ENCODE measurements at places on chromosomes 1 and 21.

GRCh38 chr1:53715478-53715877, 23.5 kb downstream of the GLIS1 start:
- DNase-seq, result no peak

DNA sequence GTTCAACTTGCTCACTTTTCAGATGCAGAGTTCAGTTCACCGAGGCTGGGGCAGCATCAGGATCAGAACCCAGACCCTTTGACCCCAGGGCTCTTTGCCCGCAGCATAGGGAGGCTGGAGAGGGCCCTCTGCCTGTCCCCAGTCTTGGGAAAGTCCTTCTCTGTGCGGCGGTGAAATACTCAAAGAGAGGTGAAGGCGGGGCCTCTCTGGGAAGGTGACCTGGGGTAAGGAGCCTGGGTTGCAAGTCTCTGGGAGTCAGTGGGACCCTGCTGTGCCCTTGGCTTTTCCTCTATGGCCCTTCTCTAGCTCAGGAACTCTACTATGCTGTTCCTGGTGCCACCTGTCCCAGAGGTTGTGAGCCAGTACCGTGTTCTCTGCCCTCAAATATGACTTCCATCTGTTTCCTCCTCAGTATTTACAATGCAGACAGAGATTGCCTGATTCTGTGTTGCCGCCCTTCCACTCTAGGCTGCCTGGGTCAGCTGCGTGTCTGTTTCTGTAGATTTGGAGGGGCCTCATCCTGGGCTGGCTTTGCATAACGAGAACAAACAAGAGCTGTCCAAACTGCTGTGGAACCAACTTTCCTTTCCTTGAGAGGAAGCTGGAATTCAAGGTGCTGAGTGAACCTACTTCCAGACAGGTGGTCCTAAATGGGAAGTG, 18.7 kb upstream of the ZBTB21 start:
- no peak for DNase-seq

GRCh38 chr1:59026472-59026948, 242.7 kb upstream of the JUN start:
- DNase-seq, result peak; percentile 77

GRCh38 chr1:21669258-21670058, at the start of gene RAP1GAP:
TSS of gene RAP1GAP (minus strand) at chr1:21669357. CDS start at chr1:21620032, 49,325 bp downstream.
- no peak for DNase-seq

GRCh38 chr1:91701472-91701869, 184.5 kb downstream of the TGFBR3 start:
- no peak for DNase-seq

- no peak for DNase-seq
Measured at GRCh38 chr1:241495741-241496140, 23.8 kb downstream of the FH start.

DNA sequence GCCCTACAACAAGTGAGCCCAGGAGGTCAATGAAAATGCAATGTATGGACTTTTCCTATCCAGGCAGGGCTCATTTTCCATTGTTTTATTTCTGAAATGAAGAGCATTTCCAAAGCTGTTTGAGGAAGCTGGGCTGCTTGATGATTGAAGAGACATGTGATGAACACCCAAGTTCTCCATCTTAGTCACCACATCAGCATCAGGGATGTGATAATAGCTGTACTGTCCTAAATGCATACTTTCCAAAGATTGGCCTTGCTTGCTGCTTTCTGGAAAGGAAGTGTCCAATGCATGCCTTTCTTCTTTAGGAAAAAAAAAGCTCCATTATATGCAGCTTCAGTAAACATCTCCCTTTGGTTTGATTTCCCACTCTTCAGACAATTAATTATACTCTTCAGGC, 425.9 kb upstream of the RUNX1 start:
- DNase-seq, result no peak

DNA sequence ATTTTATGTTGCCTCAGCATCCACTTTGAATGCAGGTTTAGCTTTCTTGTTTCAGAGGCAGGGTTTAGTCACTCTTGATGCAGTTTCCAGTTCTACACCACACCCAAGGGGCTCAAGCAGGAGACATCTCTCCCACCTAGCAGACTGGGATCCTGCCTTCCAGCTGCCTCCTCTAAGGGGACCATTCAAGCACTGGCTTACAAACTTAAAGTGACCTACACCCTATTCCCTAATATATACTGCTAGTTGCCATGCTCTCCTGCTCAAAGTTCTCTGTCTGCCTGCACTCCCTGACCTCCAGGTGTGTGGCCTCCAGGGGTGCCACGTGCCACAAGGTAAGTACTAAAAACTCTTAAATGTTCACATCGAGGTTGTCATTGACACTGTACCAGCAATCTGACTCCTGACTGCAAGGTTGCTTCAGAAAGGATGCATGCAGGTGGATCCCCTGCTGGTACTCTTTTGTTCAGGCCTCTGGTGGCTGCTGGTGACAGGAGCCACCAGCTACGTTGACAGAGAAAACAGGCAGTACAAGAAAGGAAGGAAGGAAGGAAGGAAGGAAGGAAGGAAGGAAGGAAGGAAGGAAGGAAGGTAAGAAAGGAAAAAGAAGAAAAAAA, 185.9 kb downstream of the COQ8A start:
- no peak for DNase-seq

DNA sequence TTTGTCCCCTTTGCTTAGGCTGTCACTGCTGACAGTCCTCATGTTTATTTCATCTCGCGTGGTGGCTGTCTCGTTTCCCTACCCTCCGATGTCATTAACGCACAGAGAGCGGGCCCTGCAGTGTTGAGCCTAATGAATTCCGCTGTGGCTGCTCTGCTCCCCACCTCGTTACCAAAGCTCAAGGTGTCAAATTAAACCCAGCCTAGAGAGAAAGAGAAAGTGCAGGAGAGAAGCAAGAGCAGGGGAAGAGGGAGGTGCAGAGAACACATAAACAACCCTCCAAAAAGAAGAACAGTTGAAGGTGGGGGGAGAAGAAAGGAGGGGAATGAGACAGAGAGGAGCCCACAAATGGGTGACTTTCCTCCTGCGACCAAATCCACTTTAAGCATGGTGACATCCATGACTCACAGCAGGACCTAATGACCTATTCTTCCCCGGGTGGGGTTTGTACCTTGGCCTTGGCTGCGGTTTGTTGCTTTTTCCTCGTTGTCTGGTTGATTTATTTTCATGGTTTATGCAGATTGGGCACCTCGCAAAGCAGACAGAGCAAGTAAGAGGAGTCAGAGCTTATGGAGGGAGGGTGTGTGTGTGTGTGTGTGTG, 92.5 kb downstream of the PBX1 start:
- DNase-seq, result no peak

GRCh38 chr1:81466961-81467360, 333.8 kb upstream of the ADGRL2 start:
- DNase-seq, result no peak

- DNase-seq, result no peak
Measured at GRCh38 chr1:7379441-7379971, 391.6 kb upstream of the VAMP3 start.

DNA sequence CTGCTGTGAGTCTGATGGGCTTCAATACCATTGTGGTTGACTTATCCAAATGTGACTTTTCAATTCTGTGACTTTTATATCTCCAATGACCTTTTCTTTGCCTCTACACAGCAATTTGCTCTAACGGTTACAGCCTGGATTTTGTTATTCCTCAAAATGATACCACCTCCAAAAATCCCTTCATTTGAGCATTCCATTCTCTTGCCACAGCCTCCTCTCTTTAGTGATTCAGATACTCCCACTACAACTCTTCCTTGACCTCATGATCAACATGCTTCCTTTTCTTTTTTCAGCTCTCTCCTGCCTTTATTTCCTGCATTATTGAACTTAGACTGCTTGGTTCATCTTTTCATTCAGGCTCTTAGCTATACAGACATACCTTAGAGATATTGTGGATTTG, 16.6 kb upstream of the IL19 start:
- no peak for DNase-seq

- no peak for DNase-seq
Measured at GRCh38 chr1:166086113-166086883, 80.5 kb downstream of the FAM78B start.
